Prostate gland (tissue), 2 donors: ENCODE measurements at places on chromosomes 16 and 17.

DNA sequence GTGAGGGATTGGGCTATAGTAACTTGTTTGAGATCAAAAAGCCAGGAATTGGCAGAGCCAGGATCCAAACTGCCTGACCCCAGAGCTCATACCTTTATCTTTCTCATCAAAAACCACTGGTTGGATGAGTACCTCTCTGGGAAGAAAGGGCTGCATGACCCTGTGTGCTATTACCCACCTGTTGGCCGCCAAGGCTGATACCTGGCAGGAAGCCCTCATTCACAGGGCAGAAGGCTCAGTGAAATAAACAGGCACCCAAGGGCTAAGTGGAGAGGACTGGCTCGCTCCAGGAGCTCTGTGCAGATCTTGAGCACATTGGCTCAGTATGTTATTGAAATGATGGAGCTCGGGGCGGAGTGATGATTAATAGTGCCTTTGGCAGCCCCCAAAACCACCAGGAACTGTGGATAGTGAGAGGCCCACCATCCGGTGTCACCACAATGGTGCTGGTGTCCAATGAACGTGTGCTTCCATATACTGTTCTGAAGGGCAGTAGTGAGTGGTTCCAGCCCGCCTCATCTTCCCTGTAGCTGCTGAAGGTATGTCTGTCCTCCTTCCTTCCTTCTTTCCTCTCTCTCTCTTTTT is 197.6 kb downstream of the MSI2 start:
- no peak for DNase-seq

DNA sequence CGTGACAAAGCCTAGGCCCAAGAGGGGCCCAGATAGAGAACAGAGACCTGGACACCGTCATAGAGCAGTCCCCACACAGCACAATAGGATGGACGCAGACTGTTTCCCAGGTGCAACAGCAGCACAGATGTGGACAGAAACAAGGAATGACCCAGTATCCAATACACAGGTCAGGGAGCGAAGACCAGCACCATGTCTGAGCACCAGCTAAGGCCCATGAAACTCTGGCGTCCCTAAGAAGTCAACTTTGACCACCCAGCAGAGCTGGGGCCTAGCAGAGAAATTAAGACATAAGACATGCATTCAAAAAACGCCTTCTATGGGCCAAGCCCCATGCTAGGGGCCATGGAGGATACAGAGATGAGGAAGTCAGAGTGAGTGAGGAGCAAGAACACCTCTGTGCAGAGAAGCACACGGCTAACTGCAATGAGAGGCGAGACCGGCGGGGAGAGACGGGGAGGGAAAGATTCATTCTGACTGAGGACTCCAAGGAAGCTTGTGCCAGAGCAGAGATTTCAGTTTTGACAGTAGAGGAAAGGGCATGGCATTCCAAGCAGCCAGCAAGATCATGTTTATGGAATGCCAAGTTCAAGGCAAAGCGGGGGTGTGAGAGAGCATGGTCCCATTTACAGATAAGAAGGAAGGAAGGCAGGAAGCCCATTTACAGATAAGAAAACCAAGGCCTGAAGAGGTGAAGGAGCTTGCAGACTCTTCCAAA is 50.8 kb downstream of the PITPNM3 start:
- no peak for DNase-seq

DNA sequence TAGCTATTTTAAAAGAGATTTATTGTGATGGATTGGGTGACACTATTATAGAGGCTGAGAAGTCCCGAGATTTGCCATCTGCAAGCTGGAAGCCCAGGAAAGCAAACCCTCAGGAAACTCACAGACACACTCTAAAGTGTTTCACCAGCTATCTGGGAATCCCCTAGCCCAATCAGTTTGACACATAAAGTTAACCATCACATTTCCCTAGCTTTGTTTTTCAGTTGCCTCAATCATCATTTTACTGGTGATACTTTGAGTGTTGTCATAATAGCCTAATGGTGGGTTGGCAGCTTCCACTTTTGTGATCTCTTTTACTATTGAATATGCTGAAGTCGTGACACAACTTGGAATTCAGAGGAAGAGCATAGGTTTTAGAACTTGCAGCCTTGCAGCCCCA is 1.8 kb downstream of the SGF29 start:
- DNase-seq = no peak

DNA sequence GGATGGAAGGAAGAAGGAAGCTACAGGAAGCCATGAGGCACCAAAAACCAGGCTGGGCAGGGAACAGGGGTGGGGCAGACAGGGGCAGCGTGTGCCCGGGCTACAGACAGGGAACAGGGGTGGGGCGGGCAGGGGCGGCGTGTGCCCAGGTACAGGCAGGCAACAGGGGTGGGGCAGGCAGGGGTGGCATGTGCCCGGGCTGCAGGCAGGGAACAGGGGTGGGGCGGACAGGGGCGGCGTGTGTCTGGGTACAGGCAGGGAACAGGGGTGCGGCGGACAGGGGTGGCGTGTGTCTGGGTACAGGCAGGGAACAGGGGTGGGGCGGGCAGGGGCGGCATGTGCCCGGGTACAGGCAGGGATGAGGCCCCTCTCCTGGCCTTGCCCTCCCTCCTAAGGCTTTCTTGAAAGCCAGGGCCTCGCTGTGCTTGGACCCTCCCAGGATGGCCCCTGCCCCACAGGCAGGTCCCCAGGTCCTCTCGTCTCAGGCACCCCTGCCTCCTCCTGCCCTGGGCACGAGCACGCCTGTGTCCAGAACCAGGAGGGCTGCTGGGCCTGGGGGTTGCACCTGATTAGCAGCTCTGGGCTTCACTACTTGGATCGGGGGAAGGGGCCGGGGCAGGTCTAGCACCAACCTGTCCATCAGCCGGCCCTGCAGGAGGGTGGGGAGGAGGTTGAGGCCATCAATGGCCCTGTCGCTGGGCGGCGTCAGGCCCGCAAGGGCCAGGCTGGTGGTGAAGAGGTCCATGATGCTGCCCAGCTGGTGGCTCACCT is 14.5 kb upstream of the APRT start:
- no peak for DNase-seq

DNA sequence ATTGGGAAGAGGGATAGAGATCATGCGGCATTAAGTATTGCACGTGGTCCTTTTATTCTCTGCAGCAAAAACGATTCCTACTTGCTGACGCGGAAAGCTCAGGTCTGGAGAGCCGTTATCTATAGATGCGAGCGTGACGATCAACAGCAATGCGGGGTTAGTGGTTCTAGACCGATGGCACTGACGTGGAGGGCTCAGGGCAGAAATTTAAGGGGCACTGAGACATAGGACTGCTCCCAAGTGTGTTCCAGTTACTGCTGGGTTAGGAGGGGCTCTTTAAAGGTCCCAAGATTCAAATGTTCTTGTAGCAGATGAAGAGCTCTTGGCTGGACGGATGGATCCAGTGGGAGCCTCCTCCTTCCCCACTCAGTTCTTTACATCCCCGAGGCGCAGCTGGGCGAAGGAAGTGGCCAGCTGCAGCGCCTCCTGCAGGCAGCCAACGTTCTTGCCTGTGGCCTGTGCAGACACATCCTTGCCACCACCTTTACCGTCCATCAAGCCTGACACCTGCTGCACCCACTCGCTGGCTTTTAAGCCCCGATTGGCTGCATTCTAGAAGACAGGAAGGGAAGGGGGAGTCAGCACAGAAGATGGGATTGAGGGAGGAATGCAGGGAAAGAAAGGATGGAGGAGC is 732 bp upstream of the EXOSC6 start:
- DNase-seq = no peak

- DNase-seq = peak; percentile 73
Observed at GRCh38 chr17:50318501-50319285, 27.2 kb upstream of the XYLT2 start.

DNA sequence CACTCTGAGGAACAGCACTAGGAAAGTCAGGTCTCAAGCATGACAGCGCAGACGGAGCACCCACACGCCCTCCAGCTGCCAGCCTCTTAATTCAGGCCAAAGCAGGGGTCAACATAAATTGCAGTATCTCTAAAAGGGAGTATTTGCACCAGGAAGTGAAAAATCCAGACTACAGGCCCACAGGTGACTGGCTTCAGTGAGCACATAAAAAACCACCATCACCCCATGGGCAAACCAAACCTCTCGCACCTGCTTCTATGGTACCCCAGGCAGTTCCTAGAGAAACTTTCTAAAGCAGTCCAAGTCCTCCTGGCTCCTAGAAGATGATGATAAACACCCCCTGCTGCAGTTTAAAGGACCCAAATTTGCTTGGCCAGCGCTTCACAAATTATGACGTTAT is 129.8 kb downstream of the ZNF423 start:
- no peak for DNase-seq

DNA sequence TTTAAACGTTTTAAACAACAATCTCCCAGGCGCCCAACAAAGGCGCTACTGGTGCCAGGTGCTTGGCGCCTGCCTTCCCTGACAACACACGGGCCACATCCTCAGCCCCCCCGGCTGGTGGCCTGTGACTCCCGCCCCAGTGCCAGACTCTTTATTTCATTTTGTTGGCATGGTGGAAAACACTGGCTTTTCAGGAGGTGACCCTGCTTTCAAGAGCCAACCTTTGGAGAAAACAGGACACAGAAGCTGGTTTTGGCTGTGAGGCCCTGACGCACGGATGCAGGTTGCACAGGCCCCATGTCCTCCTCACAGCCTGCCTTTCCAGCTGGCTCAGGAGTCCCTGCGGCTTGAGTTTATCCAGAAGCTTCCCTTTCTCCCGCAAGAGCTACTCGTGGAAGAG is 100.0 kb downstream of the METRNL start:
- no peak for DNase-seq

- no peak for DNase-seq
Observed at GRCh38 chr17:73066148-73066884, 26.2 kb downstream of the SLC39A11 start.

DNA sequence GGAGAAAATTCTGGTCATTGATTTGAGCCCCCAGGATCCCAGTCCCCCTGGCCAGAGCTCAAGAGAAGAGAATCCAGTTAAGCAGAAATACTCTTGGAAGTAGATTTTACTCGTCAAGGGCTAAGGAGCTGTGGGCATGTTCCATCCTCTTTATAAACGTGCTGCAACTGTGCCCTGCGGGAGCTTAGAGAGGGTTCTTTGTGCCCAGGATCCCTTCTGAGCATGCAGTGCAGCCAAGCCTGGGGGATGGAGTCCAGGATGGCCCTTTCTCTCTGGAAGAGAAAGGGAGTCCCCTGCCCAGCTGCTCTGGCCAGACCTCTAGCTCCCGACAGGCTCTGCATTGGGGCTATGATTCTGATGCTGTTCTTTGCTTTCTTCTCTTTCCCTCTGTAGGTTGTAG is 9.5 kb upstream of the LGALS9 start:
- DNase-seq = no peak

- DNase-seq = no peak
Observed at GRCh38 chr16:1309888-1310831, 724 bp downstream of the UBE2I start.

DNA sequence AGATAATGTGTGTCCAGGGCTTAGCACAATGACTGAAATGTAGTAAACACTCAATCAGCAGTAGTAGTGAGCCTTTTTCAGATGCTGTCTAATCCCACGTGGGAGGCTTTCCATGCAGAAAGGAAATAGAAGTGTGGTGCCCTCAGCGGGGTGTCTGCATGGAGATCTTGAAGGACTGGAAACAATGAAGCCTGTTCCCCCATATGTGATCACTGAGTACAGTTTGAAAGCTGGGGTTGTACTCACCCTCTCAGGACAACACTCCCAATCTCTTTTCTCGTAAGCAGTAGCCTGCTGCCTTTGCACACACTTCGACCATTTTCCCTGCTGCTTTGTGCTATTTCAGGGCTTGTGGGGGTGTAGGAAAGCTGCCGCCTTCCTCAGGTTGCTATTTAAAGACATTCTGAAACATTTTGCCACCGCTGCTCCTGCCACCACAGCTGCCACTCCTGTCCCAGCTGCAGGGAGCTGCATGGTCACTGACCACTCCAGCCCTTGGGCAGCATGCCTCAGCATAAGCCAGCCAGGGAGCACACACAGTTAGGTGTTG is 40.6 kb upstream of the HAS3 start:
- no peak for DNase-seq

DNA sequence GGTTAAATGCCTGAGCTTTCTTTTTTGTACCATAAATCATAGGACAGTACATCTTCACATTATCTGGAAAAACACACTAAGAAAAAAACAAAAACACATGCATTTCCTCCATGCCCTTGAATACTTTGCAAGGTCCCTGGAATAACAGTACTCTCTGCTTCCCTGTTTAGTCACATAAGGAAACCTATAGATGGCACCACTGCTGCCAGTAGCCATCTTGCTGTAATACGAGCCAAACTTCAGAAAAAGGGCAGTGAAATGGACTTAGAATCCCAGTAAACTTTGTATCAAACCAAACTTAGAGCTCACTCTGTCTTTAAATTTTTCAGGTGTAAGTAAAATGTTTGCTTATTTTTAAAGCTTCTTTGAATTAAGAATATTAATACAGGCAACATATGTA is 435.5 kb downstream of the KCNJ2 start:
- no peak for DNase-seq

- no peak for DNase-seq
Observed at GRCh38 chr17:42027961-42028790, 8.3 kb downstream of the NKIRAS2 start.

- DNase-seq = no peak
Observed at GRCh38 chr16:47019568-47019967, 46.1 kb upstream of the DNAJA2 start.

DNA sequence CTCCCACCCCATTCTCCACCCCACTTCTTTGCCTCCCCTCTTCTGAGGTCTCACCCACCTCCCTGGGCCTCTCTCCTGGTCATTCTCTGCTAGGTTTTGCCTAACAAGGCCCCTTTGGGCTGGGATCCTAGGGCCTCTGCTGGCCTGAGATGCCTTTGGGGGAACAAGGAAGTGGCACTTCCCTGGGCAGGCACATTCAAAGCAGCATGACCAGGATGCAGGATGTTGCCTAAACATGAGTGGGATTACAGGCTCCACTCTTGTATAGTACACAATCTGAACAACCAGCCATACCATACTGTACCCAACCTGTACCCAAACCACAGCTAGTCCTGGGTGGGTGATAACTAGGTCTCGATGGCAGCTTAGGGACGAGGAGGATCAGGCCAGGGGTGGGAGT is 9.0 kb downstream of the GALK1 start:
- DNase-seq = no peak

DNA sequence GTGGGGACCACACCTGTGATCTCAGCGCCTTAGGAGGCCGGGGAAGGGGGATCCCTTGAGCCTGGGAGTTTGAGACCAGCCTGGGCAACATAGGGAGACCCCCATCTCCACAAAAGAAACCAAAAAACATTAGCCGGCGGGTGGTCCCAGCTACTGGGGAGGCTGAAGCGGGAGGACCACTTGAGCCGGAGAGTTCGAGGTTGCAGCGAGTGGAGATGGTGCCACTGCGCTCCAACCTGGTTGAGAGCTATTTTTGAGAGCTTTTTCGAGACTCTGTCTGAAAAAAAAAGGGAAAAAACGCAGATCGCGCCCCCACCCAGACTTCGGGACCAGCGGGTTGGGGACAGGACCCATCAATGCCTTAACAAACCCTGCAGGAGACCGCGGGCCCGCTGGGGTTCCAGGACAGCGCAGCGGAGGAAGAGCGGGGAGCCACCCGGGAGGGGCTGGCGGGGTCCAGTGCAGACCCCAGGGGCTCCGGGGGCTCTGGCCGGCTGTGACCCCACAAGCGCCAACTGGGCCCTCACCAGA is 762 bp upstream of the BAIAP3 start:
- DNase-seq = no peak

DNA sequence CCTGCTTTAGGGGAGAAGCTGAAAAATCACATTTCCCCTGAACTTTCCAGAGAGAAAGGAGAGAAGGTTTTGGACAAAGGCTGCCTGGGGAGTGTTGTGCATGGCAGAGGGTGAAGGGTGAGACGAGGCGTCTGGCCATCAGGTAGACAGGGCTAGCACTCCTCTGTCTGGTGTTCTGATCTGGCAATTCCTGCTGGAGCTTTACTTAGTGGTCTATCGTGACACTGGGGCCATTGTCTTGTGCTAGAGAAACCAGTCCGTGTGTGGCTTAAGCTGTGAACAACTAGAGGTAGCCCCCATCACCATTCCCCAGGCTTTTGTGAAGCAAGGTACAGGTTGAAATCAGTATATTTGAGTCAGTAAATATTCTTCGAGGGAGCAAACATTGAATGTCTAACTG is 8.5 kb downstream of the RHBDL3 start:
- DNase-seq = no peak
